Ureter (tissue), 1 donor: ENCODE measurements at places on chromosomes 1 and 21. TPM values are rescaled to one million over a fixed set of nuclear protein-coding genes. Genes with fewer than 3 reads are reported as not detected.

Gene OR2T10
- not detected for total RNA-seq

Gene CYYR1
- total RNA-seq: 27.6 TPM

DNA sequence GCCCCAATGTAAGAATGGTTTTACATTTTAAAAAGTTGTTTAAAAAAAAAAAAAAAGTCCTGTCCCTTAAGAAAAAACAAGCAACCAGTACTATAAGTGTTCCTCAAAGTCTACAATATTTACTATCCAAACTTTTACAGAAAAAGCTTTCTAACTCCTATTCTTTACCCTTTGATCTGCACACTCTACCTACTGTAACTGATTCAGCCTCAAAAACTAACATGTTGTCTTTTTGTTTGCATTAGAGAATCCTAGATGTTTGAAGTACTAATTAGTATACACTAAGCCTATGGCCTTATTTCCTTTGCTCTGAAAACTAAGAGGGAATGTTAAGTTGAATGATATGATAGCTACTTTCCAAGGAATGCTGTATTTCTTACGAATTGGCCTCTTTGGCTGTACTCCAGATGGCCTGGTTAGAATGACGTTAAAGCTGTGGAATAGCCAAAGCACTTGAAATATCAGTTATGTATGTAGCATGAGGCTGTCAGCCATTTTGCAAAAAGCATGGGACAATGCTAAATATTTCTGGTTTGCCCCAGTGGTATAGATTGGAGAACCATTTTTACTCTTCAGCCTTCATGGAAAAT is 234.8 kb downstream of the GPR52 start:
- DNase-seq: no peak

DNA sequence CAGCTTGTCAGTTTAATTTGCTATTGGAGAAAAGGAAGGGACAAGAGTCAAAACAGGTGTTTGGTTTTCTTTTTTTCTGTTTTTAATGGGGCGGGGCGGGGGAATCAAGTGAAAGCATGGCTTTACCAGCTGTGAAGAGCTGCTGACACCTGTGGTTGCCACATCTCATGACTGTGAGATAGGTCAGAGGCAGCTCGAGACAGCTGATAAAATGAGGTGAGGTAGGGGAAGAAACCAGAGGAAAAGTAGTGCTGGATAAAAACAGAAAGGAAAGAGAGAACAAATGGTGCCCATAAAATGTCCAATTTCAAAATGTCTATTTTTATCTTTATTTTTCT is 272.3 kb downstream of the NEGR1 start:
- DNase-seq: no peak

Gene CD101
- total RNA-seq: 1.1 TPM

Gene APOBEC4
- total RNA-seq: not detected

GRCh38 chr1:182615468-182616129 is 11.4 kb upstream of the RGS16 start:
- DNase-seq: no peak

Gene RAB3GAP2
- 41.8 TPM for total RNA-seq

Gene SPRR1B
- 0.91 TPM for total RNA-seq

DNA sequence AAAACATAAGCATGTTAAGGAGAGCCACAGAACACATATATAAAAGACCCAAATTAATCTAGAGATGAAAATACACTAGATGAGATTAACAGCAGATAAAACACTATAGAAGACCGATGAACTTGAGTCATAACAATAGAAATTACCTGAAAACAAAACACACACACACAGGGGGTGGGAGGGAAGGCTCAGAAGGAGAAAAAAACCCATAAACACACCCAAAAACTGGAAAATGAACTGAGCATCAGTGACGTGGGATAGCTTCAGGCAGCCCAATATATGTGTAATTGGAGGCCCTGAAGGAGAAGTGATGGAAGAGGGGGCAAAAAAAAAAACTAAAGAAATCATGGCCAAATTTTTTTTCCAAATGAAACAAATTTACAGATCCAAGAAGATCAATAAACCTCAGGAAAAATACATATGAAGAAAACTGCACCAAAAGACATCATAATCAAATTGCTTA is 11.4 kb downstream of the ALDH9A1 start:
- DNase-seq: no peak

DNA sequence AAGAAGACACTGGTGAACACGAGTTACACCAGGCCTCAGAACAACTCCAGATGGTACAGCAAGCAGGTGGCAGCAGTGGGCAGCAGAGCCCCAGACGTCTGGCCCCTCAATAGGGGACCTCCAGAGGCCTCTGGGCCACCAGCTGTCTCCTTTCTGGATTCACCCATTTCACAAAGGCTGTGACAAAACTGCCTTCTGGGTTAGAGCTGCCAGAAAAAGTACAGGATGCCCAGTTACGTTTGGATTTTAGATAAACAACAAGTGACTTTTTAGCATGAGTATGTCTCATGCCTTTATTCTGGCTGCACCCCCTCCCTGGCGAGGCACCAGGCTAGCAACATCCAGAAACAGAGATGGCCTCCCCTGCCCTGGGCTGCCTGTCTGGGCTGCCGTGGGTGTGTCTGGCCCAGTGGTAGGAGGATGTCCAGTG is 30.1 kb downstream of the ITPKB start:
- no peak for DNase-seq

- no peak for DNase-seq
These were observed 66.0 kb upstream of the CR1L start for GRCh38 chr1:207578796-207579435.

DNA sequence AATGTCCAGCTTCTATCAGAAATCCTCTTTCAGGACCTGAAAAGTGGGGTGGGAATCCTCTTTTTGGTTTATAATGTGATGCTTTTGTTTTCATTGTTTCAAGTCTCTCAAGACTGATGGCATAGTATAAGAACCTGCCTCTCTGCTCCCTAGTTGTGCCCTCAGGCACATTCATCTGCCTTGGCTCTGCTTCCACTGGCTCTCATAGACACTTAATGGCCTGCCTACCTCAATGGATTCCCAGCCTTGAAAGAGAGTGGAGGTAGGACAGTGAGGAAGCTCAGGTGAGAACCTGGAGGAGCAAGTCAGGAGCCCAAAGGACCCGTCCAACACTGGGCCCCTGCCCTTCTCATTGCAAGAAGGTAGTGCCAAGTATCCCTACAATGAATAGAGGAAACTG is 4.8 kb downstream of the TTLL7 start:
- no peak for DNase-seq

GRCh38 chr1:173201969-173202368 is 5.2 kb downstream of the TNFSF4 start:
- no peak for DNase-seq

Gene KRTAP11-1
- not detected for total RNA-seq

DNA sequence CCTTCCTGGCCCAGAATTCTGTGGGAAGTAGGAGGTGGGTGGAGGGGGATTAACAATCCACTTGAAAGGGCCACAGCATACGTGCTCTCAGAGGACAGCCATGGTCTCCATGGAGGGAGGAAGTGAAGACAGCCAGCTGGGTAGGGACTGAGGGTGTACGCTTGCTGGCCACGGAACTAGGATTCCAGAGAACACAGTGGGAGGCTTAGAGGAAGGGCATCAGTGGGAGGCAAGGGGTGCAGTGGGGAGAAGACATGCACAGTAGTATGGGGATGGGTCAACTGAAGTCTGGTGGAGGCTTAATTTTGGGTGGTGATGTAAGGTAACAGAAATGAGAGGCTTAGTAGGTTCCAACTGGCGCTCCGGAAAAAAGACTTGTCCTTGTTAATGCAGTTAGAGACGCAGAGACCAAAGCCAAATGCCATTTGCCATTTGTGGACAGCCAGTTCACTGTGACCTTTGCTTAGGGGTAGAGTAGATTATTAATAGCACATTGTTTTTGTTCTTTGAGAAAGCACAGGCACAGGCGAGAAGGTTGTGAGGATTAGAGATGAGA is 103.0 kb downstream of the ZSCAN20 start:
- DNase-seq: no peak

Gene PLA2G2D
- not detected for total RNA-seq

DNA sequence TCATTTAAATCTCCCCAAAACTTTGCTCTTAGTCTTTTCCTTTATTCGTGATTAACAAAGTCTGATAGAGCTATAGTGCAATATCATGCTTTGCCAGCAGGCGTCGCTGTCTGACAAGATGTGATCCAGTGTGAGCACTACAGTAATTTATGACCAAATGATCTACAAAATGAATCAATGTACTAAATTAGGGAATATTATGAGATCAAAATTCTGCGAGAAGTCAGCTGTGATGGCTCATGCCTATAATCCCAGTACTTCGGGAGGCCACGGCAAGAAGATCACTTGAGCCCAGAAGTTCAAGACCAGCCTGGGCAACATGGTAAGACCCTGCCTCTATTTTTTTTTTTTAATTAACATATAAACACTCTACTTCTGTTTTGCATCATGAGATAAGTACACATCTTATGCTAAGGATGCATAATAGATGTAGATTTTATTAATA is 3.6 kb upstream of the SPSB1 start:
- peak; percentile 82 for DNase-seq

- DNase-seq: no peak
These were observed 4.1 kb downstream of the GSTM5 start for GRCh38 chr1:109716121-109716520.

- DNase-seq: no peak
These were observed 31.7 kb downstream of the ARID1A start for GRCh38 chr1:26727476-26727875.

DNA sequence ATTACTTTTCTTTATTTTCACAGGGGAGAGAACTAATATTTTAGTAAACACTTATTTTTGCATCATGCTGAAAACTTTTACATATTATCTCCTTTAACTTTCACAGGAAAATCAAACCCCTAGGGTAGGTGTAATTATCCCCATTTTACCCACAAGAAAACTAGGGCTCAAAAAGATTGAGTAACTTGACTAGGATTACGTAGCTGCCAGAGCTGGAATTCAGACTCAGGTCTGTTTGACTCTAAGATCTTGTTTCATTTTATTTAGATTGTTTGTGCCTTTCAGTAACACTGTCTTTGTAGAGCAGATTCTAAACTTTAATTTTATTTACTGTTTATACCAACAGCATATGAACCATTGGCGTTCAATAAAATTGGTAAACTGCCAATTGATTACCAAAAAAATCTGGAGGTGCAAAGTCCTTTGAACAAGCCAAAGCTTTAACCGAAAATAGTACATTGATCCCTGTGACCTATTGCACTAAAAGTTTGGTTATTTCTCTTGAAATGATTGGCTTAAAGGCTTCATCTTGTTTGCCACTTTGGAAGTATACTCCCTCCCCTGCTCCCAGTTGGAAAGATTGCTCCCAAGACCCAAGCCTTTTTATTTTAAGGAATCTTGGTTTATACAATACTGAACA is 71.0 kb upstream of the WDR26 start:
- no peak for DNase-seq

GRCh38 chr1:219733511-219734174 is 120.7 kb upstream of the ZC3H11B start:
- DNase-seq: no peak
